ENCODE measurements at places on chromosomes 6 and 20. TPM values are rescaled to one million over a fixed set of nuclear protein-coding genes. Genes with fewer than 3 reads are reported as not detected.

- DNase-seq: no peak
Observed at GRCh38 chr6:168133168-168133561, 54.2 kb upstream of the FRMD1 start.

- DNase-seq: no peak
Observed at GRCh38 chr6:140276133-140276532, 901.7 kb upstream of the CITED2 start.

DNA sequence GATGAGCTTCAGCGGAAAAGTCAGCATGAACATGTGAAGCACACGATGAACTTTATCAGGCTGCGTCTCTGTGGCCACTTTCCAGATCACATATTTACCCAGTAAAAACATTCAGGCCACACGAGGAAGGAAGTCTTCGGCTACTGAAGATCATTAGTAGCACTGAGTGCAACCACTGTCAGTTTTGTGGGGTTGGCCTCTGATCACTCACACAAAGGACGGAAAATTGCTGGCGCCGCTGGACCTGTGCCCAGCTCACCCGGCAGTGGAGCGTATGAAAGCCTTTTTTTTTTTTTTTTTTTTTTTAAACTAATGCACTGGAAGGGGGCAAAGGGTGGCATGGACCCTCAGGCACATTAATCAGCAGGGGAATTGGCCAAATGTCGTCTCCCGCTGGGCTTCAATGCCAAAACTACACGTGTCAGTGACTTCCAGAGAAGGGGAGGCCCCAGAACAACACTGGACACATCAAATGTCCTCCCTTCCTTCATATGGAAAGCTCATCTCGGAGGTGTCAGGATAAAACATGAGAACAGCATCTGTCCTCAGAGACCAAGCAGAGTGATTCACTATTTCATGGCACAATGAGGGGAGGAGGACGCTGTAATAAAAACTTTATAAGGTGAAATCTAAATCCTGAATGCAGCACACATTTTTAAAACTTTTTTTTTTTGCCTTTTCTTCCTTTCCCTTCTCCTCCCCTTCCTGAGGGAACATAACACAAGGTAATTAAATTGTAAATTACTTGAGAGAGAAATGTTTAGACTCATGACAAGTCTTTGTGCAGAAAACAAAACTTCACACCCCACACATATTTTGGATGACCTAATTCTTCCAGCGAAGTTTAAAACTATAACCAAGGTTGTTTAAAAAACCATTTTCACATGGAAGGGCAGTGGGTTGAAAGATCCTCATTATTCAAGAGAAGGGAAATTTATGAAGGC lies 223.4 kb downstream of the FOXC1 start:
- DNase-seq: no peak

DNA sequence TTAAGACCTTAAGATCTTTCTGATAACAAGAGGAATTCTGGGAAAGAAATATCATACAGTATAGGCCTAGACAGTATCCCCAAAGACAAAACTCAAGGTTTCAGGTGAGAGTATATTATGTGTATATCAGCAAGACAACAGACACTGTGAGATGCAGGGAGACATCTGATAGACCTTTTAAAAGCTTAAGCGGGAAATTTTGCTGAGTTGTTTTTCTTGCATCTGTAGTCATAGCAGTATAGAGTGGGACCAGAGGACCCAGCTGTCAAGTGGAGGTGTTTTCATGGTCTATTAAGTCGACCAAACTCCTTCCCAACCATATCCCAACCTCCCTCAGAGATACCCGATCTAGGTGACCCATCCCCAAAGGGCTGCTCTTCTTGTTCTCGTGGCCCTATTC lies 98.1 kb upstream of the THEMIS start:
- DNase-seq: no peak

- no peak for DNase-seq
Observed at GRCh38 chr6:125743604-125744003, 5.8 kb upstream of the HEY2 start.

- no peak for DNase-seq
Observed at GRCh38 chr6:113873043-113873667, 16.0 kb downstream of the MARCKS start.

GRCh38 chr6:42627044-42627443 lies 63.2 kb downstream of the UBR2 start:
- DNase-seq: no peak

DNA sequence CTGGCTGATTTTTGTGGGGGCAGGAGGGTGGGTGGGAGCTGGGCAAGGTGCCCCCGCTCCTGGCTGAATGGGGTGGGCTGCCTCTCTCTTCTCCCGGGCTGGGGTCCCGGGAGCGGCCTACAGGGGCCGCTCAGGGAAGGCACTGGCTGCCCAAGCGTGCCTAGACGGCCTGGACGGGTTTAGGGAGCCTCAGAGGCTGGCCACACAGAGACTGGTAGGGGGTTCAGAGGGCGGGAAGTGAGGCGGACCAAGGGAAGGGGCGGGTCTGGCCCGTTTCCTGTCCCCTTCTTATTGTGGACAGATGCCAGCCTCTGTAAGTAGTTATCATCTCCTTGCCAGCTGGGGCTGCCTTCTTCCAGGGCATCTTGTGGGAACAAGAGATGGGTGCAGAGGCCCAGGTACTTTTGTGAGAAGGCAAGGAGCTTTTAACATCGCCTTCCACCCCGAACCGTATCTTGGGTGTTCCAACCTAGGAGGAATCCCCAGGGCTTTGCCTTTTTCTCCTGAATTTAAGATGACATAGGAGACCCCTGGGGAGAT lies 437 bp downstream of the CD40 start:
- DNase-seq: no peak

GRCh38 chr6:164216368-164216767 lies 801.9 kb downstream of the QKI start:
- DNase-seq: no peak

DNA sequence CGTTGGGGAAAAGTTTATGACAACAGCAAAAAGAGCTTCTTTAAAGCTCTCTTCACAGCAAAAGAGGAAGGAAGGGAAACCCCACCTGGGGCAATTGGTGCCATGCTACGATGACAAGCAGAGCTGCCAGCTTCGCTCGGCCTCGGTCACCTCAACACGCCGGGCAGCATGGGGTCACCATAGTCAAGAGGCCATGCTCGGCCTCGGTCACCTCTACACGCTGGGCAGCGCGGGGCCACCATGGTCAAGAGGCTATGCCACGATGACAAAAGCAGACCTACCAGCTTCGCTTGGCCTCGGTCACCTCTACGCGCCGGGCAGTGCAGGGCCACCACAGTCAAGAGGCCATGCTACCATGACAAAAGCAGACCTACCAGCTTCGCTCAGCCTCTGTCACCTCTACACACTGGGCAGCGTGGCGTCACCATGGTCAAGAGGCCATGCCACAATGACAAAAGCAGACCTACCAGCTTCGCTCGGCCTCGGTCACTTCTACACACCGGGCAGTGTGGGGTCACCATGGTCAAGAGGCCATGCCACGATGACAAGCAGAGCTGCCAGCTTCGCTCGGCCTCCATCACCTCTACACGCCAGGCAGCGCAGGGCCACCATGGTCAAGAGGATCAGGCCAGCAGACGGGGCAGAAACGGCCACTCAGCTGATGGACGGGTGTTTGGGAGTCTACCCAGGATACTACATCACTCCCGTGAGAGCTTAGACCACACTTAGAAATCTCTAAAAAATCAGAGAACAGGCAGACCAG lies 12.1 kb downstream of the APMAP start:
- no peak for DNase-seq

DNA sequence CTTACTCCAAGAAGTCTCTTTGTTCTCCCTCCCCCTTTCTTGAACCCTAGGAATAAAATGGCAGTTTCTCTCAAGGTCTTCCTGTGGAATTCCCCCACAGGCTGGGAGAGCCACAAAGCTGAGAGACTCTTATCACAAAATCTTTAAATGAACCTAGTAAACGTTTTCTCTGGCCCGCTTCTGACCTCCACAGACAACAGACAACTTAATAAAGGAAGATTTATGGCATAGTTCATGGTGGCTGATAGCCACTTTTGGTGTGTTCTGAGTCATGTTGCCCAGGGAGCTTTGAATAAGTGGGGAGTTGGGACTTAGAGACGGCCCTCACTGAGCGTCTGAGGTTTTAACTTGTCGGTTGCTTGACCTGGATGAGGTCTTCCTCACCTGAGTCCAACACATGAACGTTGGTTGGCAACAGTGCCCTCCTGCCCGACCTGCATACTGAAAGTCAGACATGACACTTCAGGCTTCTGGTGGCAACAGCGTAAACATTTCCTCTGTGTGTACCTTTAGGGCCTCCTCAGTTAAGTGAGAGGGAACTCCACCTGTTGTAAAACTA lies 124.1 kb downstream of the FOXO3 start:
- no peak for DNase-seq

- no peak for DNase-seq
Observed at GRCh38 chr20:34675561-34675960, 1.3 kb downstream of the PIGU start.

The IL20RA gene
- 1.4 TPM for polyA plus RNA-seq

The GJA10 gene
- not detected for polyA plus RNA-seq

The FIG4 gene
- polyA plus RNA-seq: 25.6 TPM

The BHLHE23 gene
- not detected for polyA plus RNA-seq

Measured in right renal cortex interstitium (tissue), 3 donors.